ENCODE measurements at places on chromosomes 7 and 10. TPM values are rescaled to one million over a fixed set of nuclear protein-coding genes. Genes with fewer than 3 reads are reported as not detected.

- no peak for DNase-seq
Measured at GRCh38 chr10:127151981-127152699, 44.3 kb downstream of the INSYN2A start.

CYP26C1 gene
- total RNA-seq: 0.09 TPM

DNA sequence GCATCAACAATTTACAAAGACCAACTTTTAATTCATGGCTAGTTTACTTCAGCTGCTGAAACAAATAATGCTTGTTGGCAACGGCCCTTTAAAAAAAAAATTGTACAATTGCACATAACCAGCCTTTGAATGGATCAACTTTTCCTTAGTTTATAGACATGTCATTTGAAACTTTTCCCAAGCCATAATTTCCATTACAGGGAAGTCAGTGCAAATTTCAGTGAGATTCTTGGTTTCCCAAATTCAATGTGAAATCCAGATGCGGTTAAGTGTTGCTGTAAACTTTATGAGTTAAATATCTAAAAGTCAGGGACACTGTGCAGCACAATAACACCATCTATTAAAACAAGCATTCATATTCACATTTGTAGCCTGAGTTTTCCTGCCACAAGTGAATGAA is 182.2 kb downstream of the JAZF1 start:
- DNase-seq: no peak

- no peak for DNase-seq
Measured at GRCh38 chr10:91287276-91287675, 66.8 kb downstream of the PCGF5 start.

GRCh38 chr7:111517549-111517951 is 44.7 kb downstream of the IMMP2L start:
- DNase-seq: no peak

SPDYE9 gene
- not detected for total RNA-seq

SKAP2 gene
- 38.2 TPM for total RNA-seq

- DNase-seq: no peak
Measured at GRCh38 chr7:41256186-41256945, 446.5 kb downstream of the INHBA start.

- DNase-seq: no peak
Measured at GRCh38 chr7:47488969-47489342, 93.0 kb downstream of the TNS3 start.

- DNase-seq: no peak
Measured at GRCh38 chr10:132537684-132538001, at the start of gene INPP5A. TSS of gene INPP5A (plus strand) at chr10:132537787. CDS start at chr10:132538097, 310 bp downstream.

DNA sequence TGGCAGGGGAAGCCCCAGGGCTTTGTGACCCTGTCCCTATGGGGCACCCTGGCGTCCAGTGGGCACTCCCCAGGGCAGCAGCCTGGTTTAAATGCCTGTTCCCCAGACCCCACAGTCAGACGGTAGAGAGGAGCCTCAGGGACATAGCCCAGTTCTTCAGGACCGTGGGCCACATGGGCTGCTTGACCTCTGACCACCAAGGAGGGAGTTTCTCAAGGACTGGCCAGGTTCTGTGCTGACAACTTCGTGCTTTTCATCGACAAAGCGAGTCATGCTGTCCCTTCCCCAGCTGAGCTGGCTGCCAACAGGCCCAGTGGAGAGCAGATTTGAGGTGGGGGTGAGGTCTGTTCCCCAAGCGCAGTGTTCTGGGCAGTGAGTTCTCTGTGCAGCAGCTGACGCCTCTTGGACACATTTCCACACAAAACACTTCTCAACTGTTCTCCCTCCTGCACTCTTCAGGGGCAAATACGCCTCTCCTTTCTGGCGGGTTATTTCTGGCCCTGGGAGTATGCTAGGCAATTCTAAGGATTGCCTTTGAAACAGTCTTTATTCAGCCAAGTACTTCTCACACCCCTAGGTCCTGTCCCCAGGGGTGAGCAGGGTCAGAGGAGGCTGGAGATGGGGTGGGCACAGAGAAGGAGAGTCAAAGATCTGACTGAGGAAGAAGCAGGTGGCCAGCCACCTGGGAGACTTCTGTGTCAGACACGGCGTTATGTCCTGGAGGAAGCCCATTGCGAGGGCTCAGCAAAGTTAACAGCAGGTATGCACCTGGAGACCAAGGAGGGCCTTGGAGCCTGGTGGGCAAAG is 57.3 kb upstream of the CAMK2B start:
- DNase-seq: no peak

DNA sequence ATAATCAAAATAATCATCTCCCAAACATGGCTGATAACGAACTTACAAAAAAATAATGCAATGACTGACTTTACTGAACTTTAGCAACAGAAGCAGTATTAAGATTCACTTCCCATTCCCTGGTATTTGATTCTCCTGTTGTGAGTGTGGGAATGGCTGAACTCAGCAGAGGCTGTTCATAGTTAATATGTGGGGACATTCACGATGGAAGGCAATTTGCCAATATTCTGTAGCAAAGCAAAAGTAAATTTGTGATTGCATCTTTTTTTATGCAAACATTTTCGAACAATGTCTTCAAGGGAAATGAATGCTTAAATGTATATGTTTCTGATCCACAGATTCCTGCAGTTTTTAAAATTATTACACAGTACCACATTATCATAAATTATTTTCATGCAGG is 431.7 kb upstream of the KLF6 start:
- no peak for DNase-seq

TAS2R41 gene
- total RNA-seq: not detected

FGF8 gene
- 0.68 TPM for total RNA-seq

MRLN gene
- total RNA-seq: 0.98 TPM

- no peak for DNase-seq
Measured at GRCh38 chr10:66651308-66652082, 274.3 kb upstream of the LRRTM3 start.

DNA sequence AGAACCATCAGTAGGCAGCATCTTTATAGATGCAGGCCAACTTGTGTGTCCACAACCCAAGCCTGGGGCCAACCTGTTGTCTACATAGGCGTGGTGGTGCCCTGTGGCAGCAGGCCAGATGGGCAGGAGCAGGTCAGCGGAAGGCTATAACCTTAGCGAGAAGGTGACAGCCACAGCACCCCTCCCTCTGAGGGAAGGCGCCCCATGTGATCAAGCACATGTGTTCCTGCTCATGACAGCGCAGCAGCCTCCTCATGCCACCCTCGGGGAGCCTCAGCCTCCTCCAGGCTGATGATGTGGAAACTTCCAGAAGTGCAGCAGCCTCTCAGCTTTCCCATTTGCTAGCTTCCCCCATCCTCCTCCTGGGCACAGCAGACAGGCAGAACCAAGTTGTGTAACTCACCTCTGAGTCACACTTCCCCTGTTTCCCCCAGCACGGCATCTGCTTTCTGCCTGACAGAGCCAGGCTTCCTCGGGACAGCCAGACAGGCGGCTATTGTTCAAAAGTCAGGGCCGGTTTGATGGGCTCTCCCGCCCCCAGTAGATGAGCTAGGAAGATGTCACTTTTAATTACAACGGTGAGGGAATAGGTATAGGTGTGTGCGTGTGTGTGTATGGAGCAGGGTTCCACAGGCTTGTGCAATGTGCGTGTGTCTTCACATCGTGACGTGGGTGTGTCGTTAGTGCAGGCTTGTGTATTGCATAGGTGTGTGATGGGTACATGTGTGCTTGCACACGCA is 312.0 kb upstream of the ZMIZ1 start:
- DNase-seq: no peak

GRCh38 chr7:130492523-130493274 is 814 bp downstream of the MEST start:
- no peak for DNase-seq

- no peak for DNase-seq
Measured at GRCh38 chr7:33539198-33539597, 366.1 kb upstream of the BMPER start.

SVOPL gene
- 0.27 TPM for total RNA-seq

DNA sequence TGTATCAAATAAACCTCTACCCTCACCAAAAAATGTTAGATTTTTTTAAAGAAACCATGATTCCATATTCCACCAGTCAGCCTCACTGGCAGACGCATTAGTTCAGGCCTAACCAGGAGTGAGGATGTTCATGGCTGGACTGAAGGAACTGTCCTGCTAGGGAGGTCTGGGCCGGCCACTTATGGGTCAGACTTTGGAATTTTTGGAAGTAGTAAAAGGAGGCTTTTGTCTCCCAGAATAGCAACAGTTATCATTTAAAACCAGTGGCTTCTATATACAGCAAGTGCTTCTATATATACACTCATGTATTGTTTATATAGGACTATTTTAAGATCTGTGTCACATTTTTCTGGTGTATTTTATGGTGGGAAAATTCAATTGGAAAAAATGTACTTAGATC is 120.5 kb downstream of the CNNM2 start:
- no peak for DNase-seq

DNA sequence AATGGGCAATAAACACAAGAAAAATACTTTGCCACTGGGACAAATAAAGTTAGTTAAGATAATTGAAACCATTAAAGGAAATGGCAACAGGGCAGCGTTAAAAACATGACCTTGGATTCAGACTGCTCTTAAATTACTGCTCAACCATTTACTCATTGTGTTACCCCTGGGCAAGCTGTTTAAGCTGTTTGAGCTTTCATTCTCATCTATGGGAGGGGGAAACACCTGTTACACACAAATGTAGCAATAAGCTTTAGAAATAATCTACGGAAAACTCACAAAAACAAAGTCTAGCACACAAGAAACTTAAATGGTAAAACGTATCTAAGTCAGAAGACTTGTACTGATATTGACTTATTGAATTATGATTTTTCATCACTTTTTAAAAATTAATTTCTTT is 137.1 kb downstream of the KMT2E start:
- no peak for DNase-seq

DNA sequence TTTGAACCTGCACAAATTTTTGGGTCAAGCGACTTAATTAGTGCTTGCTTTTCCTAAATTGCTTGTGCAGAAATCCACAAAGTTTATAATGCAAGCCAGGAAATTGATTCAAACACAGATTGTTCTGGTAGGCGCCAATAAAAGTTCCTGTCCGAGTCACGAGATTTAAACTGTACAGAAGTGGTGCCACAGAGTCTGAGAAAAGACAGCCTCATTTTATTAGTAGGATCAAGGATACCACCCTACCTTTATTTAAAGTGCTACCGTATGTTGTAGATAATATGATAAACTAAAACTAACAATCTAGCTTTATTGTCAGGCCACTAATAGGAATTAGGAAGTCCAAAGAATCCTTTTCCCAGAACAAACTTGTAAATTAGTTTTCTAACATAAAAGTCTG is 696.7 kb downstream of the TNS3 start:
- no peak for DNase-seq

GRCh38 chr7:148147438-148147837 is 443.1 kb upstream of the C7orf33 start:
- no peak for DNase-seq

GRCh38 chr7:134949171-134949570 is 37.1 kb upstream of the AGBL3 start:
- no peak for DNase-seq

DNA sequence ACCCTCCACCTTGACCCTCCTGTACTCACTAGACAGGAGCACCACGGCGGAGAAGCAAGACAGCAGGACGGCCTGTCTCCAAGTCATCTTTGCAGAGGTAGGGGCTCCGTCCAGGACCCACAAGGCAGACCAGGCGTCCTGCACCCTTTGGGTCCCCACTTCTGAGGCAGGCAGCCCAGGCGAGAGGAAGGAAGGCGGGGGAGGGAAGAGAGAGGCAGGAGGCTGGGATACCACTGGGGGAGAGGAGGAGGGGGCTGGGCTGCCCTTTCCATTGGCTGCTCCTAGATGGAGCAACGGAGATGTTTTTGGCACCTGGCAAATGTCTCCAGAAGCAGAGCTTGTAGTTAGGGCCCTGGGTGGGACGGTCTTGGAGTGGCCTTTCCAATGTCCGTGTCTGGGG is at the start of gene UCMA:
Gene UCMA, minus strand, starts transcription at position 203 of the 400 bp plus-strand sequence. Its CDS starts 116 bp downstream, at position 87.
- no peak for DNase-seq

DNA sequence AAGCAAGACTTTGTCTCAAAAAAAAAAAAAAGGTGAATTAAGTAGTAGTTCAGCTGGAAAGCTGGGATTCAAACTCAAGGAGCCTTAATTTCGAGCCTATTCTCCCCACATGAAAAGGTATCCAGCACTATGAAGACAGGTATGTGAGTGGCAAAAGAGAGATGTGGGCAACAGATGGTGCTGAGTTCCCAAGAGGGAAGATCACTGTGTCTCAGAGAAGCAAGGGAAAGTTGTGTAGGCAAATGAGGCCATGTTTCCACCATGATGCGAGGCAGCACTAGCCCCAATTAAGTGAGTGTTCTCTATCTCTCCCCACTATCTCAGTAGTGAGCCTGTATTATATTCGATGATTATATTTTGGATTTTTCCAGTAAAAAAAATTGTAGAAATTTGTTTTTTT is 19.8 kb upstream of the ST7 start:
- DNase-seq: no peak

DNA sequence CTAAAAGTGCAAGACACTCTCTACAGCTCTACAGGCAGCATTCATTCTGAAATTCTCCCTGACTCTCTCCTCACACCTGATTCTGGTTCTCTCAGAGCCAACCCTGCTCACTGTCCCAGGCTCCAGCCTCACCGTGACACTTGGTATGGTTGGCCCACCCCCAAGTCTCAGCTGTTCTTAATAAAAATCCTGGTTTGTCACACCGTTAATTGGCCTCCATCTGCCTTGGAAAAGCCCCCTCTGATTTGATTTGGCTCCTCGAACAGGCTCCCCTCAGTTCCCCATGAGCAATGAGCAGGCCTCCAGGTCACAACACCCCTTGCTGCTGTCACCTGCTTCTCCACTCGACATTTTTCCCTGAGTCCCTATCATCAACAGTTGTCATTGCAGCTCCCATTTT is 507.3 kb upstream of the AUTS2 start:
- DNase-seq: no peak

GRCh38 chr7:99562114-99562784 is 3.8 kb downstream of the ZNF655 start:
- no peak for DNase-seq

GRCh38 chr10:12729885-12730284 is 271.6 kb downstream of the CCDC3 start:
- DNase-seq: no peak

DNA sequence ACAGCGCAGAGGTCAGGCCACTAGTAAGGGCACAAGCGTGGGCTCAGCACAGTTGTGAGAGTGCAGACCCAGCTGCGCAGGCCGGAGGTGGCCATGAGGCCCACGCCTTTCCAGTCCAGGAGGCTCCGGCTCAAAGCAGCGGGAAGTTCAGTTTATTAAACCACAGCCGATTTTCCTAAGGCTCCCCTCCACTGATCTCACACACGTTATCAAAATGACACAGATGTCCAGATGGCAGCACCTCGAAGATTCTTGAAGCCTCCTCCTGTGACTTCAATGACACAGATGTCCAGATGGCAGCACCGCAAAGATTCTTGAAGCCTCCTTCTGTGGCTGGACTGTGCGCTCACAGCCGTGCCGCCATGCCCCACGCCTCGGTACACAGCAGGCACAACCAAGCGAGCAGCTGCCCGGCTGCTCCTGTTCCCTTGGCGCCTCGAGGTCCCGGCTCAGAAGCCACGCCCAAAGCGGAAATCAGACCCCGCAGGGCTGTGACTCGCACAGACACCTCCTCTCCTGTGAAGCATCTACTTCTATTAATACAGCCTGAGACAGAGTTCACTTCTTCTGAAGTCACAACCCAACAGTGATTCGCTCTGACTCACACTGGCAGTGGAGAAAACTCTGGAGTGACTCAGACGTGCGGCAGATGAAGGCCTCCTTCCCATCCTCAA is 122.7 kb downstream of the MAD1L1 start:
- DNase-seq: no peak

HHEX gene
- 5.8 TPM for total RNA-seq

- no peak for DNase-seq
Measured at GRCh38 chr7:138569418-138569817, 109.4 kb downstream of the TRIM24 start.

All from Caco-2 (cell line).